Activated T-cell treated with anti-CD3 and anti-CD28 coated beads, Interleukin-2, amount 50 U/mL, for 24 hours (primary cell): ENCODE measurements at places on chromosomes 1 and 21.

DNA sequence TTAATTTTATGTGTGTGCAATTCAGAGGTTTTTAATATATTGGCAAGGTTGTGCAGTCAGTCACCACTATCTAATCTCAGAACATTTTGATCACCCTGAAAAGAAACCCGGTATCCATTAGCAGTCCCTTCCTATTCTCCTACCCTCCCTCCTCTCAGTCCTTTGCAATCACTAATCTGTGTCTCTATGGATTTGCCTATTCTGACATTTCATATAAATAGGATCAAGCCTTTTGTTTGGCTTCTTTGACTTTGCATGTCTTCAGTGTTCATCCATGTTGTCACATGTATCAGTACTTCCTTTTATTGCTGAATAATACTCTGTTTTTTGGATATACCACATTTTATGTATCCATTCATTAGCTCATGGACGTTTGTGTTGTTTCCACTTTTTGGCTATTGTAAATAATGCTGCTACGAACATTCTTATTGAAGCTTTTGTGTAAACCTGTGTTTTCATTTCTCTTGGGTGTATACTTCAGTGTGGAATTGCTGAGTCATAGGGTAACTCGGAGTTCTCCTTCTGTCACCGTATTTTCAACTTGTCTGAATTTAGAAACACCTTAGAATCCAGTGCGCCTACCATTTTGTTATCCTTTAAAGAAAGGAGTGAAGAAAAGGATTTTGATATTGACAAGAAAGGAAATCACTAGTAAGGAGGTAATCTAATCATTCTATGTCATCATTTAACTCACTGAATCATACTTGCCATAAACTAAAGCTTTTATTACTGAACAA lies 3.4 kb downstream of the CEP85 start:
- H3K4me1 ChIP-seq: peaks cover 42% of the 10 kb centered on the region
- no peaks in the 10 kb centered on the region for H3K27me3 ChIP-seq
- peaks cover 65% of the 10 kb centered on the region for H3K36me3 ChIP-seq
- H3K27ac ChIP-seq: peak overlapping the region; percentile 60
- H3K4me3 ChIP-seq: peak overlapping the region; percentile 15

DNA sequence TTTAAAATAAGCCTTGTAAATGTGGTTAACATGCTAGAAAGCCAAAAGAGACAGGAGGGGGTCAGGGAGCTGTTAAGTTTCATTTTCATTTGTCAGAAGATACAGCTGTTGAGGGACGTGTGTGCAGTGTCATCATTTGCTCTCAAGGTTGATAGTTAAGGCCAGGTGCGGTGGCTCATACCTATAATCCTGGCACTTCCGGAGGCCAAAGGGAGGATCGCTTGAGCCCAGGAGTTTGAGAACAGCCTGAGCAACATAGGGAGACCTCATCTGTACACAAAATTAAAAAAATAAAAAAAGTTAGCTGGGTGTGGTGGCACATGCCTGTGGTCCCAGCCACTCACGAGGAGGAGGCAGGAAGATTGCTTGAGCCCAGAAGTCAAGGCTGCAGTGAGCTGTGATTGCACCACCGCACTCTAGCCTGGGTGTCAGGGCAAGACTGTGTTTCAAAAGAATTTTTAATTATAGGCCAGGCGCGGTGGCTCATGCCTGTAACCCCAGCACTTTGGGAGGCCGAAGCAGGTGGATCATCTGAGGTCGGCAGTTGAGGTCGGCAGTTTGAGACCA lies 22.7 kb downstream of the ZBTB8OS start:
- peak overlapping the region; percentile 84 for H3K27ac ChIP-seq
- no peak overlapping the region for H3K4me3 ChIP-seq
- H3K36me3 ChIP-seq: peaks cover 79% of the 10 kb centered on the region
- peaks cover 31% of the 10 kb centered on the region for H3K4me1 ChIP-seq

DNA sequence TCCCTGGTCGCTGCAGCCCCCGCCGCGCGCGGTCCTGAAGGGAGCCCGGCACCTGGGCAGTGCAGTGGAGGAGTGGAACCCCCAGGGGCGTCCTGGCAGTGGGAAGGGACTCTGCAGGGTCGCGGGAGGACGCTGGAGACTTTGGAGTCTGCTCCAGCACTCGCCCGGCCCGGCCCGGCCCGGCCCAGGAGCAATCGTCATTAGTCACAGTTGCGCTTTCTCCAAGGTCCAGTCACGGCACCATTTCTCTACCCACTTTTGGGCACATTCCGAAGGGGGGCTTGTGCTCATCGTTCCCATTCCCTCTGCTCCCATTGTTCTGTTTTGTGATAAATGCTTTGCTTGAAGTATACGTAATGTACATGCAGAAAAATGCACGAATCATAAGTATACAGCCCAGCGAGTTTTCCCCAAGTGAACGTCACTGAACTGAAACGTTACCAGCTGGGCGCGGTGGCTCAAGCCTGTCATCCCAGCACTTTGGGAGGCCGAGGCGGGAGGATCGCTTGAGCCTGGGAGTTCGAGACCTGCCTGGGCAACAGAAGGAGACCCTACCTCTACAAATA lies 999 bp downstream of the THAP3 start:
- peak overlapping the region; percentile 88 for H3K4me3 ChIP-seq
- H3K4me1 ChIP-seq: peaks cover 31% of the 10 kb centered on the region
- no peak for DNase-seq
- H3K27ac ChIP-seq: peak overlapping the region; percentile 86
- H3K27me3 ChIP-seq: no peaks in the 10 kb centered on the region

GRCh38 chr1:103274886-103275285 lies 166.6 kb upstream of the COL11A1 start:
- no peak overlapping the region for H3K27ac ChIP-seq
- H3K27me3 ChIP-seq: no peaks in the 10 kb centered on the region
- no peak overlapping the region for H3K4me3 ChIP-seq
- no peak for DNase-seq

DNA sequence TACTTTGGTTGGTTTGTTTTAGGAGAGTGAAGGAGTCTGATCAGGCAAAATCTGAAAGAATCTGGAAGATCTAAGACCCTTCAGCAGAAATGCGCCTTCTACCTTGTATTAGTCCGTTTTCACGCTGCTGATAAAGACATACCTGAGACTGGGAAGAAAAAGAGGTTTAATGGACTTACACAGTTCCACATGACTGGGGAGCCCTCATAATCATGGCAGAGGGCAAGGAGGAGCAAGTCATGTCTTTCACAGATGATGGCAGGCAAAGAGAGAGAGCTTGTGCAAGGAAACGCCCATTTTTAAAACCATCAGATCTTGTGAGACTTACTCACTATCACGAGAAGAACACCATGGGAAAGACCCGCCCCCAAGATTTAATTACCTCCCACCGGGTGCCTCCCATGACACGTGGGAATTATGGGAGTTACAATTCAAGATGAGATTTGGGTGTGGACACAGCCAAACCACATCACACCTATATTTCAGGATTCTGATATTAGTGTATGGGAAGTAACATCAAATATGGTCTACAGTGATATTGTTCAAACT lies 99.3 kb downstream of the GLUL start:
- no peak for DNase-seq
- H3K36me3 ChIP-seq: no peaks in the 10 kb centered on the region
- H3K27me3 ChIP-seq: no peaks in the 10 kb centered on the region
- no peak overlapping the region for H3K27ac ChIP-seq

GRCh38 chr1:8680664-8681650 lies 136.5 kb downstream of the RERE start:
- H3K4me3 ChIP-seq: no peak overlapping the region
- H3K27ac ChIP-seq: no peak overlapping the region
- DNase-seq: no peak
- H3K4me1 ChIP-seq: peaks cover 32% of the 10 kb centered on the region
- H3K27me3 ChIP-seq: no peaks in the 10 kb centered on the region

GRCh38 chr1:212147581-212148033 lies 112.1 kb downstream of the DTL start:
- DNase-seq: no peak
- H3K36me3 ChIP-seq: no peaks in the 10 kb centered on the region
- no peak overlapping the region for H3K27ac ChIP-seq
- H3K4me1 ChIP-seq: no peaks in the 10 kb centered on the region

DNA sequence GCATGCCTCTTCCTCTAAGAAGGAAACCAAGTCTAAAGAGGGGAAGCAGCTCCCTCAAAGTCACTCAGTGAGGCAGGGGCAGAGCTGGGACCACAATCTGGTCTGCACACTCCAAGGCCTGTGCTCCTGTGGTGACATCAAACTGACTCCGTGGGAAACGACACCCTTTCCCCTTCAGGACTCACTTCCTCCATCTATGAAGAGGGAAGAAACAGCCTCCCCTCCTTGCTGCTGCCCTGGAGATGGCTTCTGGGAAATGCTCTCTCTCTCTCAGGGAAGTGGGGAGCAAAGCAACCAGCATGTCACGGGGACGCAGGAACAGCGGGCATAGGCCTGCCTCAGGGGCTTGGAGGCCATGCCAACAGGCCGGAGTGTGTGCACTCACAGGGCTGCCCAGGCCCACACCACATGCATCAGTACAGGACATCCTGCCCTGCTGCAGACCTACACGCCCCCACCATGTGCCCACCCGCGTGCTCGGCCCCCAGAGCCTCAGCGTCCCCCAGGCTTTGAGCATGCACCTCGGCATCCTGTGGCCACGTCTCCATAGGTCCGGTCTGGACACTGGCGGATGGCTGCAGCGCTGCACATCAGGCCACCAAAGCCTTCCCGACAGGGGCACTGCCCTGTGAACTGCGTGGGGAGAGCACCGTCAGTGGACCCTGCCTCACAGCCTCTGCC lies 25.7 kb downstream of the LAMB3 start:
- H3K27me3 ChIP-seq: no peaks in the 10 kb centered on the region
- H3K4me3 ChIP-seq: no peak overlapping the region
- no peak for DNase-seq
- H3K27ac ChIP-seq: no peak overlapping the region
- H3K36me3 ChIP-seq: no peaks in the 10 kb centered on the region

DNA sequence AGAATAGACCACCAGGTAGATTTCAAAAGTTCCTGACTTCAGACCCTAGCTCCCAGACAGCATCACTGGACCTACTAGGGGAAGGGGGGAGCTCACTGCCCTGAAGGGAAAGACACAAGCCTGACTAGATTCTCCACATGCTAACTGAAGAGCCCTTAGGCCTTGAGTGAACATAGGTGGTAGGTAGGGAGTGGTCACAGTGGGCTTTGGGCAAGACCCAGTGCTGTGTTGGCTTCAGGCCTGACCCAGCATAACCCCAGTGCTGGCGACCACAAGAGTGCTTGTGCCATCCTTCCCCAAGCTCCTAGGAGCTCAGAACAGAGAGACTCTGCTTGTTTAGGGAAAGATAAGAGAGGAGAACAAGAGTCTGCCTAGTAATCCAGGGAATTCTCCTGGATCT lies 51.1 kb upstream of the ACADM start:
- no peak overlapping the region for H3K4me3 ChIP-seq
- peaks cover 4% of the 10 kb centered on the region for H3K27me3 ChIP-seq
- H3K36me3 ChIP-seq: no peaks in the 10 kb centered on the region
- no peak overlapping the region for H3K27ac ChIP-seq
